ENCODE measurements at places on chromosomes 1 and 21.
A peak's percentile ranks its signal among the peaks of the same experiment; 100 is the strongest.

DNA sequence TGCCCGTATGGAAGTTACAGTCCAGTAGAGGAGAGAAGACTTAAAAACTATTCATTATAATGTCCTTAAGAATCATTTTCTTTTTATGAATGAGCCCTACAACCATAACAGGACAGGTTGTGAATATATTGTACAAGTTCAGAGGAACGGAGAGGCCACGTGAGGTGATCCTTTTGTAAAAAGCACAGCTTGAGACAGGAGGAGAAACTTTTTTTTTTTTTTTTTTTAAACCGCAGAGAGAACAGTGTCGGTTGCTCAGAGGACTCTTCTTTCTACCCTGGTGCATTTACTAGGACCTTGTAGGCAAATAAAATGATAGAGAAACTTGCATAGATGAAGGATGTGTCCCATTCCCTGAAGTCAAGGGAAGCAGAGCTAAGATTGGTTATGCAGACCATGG, 32.1 kb downstream of the DYRK1A start:
- no peak for DNase-seq

DNA sequence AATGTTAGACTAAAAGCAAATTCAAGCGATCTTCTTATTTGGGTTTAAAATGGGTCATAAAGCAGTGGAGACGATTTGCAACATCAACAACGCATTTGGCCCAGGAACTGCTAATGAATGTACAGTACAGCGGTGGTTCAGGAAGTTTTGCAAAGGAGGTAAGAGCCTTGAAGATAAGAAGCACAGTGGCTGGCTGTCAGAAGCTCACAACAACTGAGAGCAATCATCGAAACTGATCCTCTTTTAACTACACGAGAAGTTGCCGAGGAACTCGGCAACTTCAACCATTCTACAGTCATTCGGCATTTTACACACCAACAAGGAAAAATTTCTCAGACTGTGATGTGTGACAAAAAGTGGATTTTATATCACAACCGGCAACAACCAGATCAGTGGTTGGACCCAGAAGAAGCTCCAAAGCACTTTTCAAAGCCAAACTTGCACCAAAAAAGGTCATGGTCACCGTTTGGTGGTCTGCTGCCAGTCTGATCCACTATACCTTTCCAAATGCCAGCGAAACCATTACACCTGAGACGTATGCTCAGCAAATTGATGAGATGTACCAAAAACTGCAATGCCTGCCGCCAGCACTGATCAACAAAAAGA, 47.9 kb downstream of the ASH1L start:
- DNase-seq: no peak

GRCh38 chr1:223802602-223803001, 43.1 kb downstream of the TP53BP2 start:
- no peak for DNase-seq

- DNase-seq: no peak
Measured at GRCh38 chr1:31703431-31704270, at the start of gene COL16A1. Gene COL16A1, minus strand, starts transcription at chr1:31704017. Its CDS starts 1,824 bp downstream, at chr1:31702193.

DNA sequence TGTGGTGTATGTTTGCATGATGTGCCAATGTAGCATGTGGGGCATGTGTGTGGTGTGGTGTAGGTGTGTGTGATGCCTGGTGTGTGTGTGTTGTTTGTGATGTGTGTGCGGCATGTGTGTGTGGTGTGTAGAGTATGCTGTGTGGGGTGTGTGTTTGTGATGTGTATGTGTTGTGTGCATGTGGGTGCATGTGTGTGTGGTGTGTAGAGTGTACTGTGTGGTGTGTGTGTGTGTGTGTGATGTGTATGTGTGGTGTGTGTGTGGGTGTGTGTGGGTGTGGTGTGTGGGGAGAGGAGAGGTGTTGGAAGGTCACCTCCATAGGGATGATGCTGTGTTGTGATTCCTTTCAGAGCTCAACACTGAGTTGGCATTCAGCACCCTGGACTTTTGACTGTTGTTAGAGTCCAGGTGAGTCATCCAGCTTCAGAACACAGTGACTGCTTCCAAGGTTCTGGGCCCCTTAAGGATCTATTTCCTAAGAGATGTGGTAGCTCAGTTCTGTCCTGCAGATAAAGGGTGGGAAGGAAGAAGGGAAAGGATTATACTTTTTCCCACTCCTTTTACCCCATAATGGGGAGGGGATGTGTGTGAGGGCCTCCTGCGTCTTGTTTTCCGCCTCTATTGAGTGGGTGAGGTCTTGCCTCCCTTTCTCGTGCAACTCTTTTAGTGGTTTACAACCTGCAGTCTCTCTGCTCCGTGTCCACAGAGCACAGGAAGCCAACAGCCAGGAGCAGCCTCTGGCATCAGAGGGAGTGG, 47.6 kb downstream of the RHOU start:
- no peak for DNase-seq

DNA sequence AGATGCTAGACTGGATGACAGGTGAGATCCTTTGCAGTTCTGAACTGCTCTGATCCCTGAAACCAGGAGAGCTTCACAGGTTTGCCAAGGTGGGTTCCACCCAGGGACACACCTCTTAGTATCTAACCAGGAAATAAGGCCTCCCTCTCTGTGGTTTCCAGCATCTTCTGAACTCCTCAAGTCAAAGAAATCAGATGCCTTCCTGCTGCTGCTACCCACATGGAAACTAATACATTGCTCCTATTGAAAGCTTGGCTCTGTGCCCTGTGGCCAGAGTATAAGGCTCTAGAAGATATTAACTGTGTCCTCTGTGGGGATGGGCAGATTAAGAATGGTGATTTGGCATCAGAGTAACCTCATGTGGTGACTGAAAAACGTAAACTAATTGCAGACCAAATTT, 75.0 kb upstream of the MRPS6 start:
- DNase-seq: no peak

GRCh38 chr1:101164776-101165175, 72.0 kb upstream of the S1PR1 start:
- DNase-seq: no peak

- peak; percentile 32 for DNase-seq
Measured at GRCh38 chr1:226223157-226223785, at the start of gene MIXL1. Gene MIXL1, plus strand, starts transcription at chr1:226223664. Its CDS starts 18 bp downstream, at chr1:226223682.

GRCh38 chr1:201017828-201018163, 5.7 kb downstream of the KIF21B start:
- DNase-seq: no peak
